ENCODE measurements at places on chromosomes 7 and 10.

DNA sequence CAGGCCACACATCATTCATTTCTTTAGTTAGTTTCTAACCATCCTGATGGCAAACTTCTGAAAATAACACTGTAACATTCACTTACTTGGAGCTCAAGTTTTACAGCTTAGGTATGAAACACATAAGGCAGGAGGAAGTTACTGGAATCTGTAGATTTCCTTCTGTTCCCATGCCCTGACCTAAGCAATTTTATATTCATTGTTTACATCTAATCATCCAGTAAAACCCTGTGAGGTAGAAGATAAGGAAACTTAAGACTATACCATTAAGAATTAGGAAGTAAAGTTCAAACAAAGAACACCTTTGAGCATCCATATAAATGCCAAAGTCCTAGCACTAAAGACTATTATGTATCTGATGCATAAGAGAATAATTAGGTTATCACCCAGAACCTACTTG is 19.5 kb downstream of the RALA start:
- no peak for DNase-seq

DNA sequence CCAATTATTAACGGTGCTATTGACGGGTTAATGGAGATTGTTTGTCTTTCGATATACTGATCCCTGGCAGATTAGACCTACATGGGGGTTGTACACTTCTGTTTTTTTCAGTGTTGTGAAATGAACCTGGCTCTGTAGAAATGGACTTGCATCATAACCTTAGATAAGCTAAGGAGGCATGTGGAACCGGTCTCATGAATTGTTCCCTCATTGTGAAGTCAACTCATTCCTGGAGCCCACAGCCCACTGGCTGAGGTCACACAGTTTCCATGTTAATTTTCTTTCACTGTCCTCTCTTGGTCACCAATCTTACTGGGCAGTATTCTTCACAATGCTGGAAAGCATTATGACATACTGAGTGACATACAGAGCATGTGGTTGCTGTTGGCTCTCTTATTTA is 202.8 kb downstream of the BMPER start:
- DNase-seq, result no peak

DNA sequence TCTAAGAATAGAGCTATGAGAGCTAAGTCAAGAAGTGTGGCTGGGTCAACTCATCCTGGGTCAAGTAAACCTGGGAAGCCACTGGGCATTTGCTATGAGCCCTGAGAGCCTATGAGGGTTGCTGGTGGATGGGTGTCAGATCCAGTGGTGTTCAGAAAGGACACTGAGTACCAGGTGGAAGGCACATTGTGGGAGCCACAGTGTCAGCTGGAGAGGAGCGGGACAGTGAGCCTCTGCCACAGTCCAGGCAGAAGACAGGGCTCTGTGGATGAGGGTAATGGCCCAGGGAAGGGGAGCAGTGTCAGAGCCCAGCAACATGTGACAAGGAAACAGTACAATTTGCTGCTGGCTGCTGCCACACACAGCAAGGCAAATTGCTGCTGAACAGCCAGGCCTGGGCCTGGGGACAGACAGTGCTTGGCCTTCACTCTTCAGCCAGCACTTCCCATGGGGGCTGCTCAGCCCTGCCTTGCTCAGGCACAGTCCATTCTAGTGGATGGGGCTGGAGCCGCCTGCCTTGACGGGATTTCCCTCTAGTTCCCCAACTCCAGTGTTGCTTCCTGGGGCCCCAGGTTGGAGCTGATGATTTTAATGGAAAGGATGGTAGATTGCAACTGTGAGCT is 90.9 kb upstream of the CHST15 start:
- DNase-seq, result no peak

GRCh38 chr7:107857541-107857912 is 33.5 kb upstream of the DLD start:
- no peak for DNase-seq

GRCh38 chr7:6571160-6571779 is 6.0 kb upstream of the ZDHHC4 start:
- no peak for DNase-seq

DNA sequence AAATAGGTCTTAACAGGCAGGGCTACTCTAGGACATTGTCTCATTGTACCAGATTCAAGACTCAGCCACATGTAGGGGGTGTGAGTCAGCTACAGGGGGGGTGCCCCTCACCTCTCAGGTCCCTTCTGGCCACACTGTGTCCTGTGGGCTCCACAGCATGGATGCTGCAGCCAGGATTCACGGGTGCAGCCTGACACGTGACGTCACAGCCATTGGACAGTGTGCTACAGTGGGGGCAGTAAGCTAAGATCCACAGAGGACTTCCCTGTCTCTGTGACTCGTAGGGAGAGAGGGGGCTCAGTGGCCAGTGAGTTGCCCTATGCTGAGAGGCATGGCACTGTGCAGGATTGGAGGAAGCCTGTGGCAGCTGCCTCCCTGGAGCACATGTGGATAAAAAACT is 77.9 kb downstream of the TMEM178B start:
- no peak for DNase-seq

Data from right lung (tissue), 10 donors.